ENCODE measurements at places on chromosomes 11 and 22.
A peak's percentile ranks its signal among the peaks of the same experiment; 100 is the strongest.

DNA sequence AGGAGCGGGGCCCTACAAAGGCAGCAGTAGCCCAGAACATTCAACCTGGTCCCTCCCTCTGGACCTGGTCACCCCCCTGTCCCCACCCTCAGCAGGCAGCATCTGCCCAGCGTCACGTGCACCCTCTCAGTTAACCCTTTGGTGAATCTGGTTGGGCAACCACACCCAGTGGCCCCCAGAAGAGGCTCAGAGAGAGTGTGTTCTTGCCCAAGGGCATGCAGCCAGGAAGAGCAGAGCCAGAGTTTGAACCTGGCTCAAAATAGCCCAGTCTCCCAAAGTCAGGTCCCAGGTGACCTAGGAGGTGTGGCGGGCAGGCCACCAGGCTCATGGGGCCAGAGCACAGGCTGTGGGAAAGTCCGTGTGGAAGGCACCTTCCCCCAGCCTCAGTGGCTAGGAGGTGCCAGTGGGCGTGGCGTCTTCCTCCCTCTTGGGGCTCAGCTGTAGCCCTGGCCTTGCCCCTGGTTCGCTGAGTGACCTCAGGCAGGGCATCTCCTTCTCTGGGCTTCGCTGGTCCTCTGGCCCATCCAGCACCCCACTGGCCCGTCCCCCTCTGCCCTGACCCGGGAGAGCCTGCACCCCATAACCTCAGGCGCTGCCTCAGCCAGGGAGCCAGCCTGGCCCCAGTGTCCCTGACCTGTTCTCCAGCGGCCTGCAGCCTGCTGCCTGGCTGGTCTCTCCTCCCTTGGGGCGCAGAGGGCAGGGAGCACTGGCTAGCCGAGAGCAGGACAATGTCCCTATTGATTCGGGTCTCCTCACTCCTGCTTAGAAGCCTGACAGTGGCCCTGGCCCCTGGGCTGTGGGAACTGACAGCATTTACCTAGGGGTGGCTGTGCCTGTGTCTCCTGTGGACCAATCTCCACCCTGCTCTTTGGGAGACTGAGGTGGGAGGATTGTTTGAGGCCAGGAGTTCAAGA is 7.0 kb downstream of the ALDH3B1 start:
- DNase-seq: no peak

GRCh38 chr11:93659841-93660240 is 1.6 kb upstream of the CEP295 start:
- DNase-seq: no peak

GRCh38 chr11:35723493-35723892 is 60.9 kb downstream of the TRIM44 start:
- no peak for DNase-seq

DNA sequence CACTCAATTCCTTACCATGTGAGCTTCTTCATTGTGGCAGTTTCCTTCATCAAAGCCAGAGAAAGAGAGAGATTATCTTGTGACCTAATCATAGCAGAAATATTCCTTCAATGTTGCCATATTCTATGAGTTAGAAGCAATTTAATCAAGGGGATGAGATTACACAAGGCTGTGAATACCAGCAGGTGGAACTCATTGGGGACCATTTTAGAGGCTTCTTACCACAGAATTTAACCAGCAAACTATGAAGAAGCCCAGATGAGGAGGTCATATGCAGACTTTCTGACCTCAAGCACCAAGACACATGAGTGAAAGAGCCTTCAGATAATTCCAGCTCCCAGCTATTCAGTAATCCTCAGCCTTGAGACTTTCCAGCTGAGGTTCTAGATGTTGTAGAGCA is 51.3 kb downstream of the ADM start:
- DNase-seq: no peak

- DNase-seq: no peak
These were observed 42.6 kb downstream of the DKK3 start for GRCh38 chr11:11965656-11966353.

- DNase-seq: no peak
These were observed 103.4 kb downstream of the ATXN10 start for GRCh38 chr22:45775062-45775461.

DNA sequence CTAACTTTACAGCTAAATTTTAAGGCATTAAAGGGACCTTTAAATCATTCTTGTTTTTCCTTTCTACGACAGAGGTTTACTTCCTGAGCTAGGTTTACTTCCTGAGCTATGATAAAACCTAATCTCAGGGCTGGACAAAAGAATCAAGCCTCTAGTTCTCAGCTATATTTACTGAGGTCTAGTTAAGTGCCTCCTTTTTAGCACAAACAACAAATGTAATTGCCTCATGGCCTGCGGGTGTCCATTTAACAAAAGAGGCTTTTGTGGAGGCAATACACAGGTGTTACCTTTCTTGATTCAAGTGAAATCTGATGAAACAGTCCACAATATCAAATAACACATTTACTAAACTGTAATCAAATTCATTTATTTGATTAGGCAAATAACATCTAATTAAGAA is 67.3 kb downstream of the IMMP1L start:
- no peak for DNase-seq

- DNase-seq: no peak
These were observed 44.3 kb downstream of the THAP12 start for GRCh38 chr11:76336597-76336996.

DNA sequence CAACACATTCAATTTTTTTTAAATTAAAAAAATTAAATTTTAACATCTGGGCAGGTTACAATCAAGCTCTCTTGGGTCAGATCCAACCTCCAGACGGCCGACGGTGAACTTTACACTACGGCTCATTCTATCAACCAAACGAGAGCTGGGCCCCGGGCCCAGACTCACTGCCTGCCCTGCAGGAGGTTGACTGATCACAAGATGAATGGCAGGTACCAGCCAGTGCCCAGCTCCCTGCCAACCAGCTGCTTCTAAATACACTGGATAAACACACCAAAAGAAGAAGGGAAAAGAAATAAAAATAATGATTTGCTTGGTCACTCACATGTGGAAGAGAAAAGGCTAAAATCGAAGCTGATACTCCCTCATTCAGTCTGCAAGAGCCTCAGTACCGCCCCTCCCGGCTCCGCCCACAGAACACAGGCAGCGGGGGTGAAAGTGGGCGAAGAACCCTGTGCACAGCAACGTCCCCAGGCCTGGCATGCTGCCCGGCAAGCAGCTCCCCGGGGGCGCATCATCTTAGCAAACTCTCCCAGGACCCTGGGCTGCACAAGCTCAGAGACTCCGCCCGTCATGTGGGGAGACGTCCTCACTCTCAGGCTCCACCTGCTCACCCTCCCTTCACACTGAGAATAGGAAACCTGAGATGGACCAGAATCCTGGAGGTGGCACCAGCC is 303.4 kb downstream of the SHANK2 start:
- no peak for DNase-seq

DNA sequence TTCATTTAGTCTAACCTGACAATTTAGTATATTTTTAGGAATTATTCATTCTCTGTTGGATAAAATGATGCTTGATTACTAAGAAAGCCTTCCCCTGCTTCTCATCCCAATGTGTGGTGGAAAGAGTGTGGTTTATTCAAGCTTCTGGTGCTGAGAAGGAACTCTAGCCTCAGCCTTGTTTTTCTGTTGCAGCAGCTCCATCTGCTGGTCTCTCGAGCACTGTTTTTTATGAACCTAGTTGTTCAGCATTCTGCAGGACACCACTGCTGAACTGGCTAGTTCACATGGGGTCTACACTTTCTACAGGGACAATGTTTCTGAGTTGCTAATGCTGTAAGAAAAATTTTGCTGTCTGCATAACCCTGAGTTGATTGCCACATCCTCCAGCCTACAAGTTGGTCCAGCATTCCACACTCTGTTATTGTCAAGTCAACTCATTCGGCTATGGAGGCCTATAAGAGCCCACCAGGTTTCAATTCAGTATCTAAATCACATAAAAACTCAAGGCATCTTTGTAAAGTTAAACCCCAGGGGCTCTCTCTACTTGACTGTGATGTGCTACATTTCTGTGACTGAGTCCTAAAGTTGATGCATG is 14.3 kb downstream of the OR2AG2 start:
- DNase-seq: peak; percentile 27

GRCh38 chr11:35305670-35306382 is 113.5 kb downstream of the SLC1A2 start:
- DNase-seq: peak; percentile 7

- DNase-seq: no peak
These were observed 11.2 kb upstream of the CHST1 start for GRCh38 chr11:45676522-45677095.

DNA sequence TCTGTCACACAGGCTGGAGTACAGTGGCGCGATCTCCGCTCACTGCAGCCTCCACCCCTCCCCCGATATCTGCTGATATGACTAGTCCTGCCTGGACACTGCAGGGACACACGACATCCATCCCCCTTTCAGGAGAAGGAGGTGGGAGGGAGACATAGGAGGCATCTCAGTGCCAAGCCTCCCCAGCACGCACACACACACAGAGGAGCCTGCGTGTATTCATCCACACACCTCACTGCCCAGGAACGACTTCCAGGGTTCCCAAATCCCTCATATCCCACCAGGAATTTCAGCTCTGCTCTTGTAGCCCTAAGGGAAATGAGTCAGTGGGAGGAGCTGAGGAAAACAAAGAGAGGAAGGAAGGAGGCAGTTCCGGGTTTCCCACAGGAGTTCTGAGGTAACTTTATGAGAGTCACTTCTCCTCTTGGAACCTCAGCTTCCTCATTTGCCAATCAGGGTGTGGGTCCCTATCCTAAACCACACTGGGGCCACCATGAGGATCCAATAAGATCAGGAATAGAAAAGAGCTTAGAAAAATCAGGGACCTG is 37.2 kb upstream of the ACER3 start:
- no peak for DNase-seq

DNA sequence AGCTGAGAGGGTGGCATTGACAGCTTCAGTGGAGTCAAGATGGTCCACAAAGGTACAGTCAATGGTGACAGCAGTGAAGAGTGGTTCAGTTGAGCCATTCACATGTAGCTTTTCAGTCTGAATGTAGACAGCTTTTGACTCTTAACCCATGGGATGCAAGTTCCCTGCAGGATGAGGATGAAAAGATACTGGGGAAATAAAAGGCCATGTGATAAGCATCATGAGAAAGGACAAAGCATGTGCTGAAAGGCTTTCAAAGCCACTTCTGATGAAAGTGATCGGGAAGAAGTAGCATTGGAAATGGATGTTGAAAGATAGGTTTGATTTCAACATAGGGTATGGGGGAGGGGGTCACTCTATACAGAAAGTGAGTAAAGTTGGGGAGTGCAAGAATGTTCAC is 182.9 kb downstream of the ETS1 start:
- no peak for DNase-seq

GRCh38 chr11:32118025-32118974 is 27.4 kb downstream of the RCN1 start:
- no peak for DNase-seq

DNA sequence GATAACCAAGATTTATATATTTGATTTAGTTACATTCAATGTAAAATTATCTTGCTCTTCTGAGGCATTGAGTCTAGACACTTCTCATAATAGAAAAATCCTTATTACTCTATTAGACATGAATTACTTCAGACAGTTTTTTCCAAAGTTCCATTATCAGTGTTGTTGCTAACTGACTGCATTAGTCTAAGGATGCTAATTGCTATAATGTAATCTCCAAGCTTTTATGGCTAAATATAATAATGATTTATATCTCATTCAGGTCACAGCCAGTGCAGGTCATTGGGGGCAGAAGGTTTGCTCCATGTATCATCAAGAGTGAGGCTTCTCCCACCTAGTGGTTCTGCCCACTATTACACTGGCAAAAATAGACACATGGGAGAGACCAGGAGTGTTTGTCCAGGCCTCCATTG is 377.2 kb upstream of the DDI1 start:
- no peak for DNase-seq

DNA sequence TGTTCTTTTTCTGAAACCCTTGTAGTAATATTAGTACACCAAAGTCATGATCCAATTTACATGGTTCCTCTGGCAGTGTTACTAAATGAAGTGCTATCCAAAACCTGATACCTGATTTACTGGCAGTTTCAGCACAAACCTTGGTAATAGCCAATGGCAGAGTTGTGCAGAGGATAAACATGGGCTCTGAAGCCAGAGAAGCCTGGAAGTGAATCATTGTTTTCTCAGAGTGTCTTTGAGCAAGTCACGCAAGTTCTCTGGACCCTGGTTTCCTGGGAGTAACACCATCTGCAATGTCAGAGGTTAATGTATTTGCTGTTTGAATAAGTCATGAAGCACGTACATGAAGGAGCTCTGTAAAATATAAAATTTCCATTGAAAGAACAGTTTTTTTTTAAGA is 222.3 kb upstream of the NARS2 start:
- DNase-seq: no peak

- DNase-seq: peak; percentile 39
These were observed 7.3 kb downstream of the CD6 start for GRCh38 chr11:60978546-60979380.

DNA sequence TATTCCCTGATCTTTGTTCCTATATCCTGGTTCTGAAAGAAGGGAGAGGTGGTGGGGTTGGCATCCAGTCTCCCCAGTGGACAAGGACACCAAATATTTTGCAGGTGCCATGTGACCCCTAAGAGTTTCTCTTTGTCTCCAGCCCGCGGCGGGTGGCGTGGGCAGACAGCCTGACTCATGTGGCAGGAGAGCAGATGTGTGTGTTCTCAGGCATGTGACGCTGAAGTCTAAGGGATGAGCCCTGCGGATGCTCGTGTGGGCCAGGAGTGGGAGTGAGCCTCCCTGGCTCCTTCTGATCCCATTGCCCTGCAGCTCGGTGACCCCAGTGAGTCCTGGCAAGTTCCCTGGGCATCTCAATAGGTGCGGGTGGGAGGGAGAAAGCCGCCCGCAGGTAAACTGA is 94.8 kb upstream of the TBCEL start:
- no peak for DNase-seq

DNA sequence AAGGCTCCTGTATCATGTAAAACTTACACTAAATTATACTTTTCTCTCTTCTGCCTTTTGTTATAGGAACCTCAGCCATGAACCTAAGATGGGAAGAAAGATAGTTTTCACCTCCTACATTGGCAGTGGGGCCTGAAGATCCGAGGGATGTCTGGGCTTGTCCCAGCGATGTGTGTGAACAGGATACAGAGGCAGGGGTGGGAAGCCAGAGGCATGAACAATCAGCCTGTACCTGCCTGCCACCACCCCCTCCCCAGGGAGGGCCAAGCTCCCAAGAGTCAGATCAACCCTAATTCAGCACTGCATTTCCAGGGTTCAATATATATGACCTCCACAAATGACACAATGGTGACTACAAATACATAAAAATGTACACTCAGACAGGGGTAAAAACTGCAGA is 9.4 kb downstream of the KIAA0930 start:
- no peak for DNase-seq

- no peak for DNase-seq
These were observed 19.4 kb upstream of the CTSD start for GRCh38 chr11:1782831-1783724.

All from stimulated activated CD8-positive, alpha-beta memory T cell treated with anti-CD3 and anti-CD28 coated beads, Interleukin-12 subunit alpha, Interleukin-12 subunit beta, amount 100 ng/mL, for 4 hours (primary cell).